ENCODE measurements at places on chromosomes 1 and 21.

DNA sequence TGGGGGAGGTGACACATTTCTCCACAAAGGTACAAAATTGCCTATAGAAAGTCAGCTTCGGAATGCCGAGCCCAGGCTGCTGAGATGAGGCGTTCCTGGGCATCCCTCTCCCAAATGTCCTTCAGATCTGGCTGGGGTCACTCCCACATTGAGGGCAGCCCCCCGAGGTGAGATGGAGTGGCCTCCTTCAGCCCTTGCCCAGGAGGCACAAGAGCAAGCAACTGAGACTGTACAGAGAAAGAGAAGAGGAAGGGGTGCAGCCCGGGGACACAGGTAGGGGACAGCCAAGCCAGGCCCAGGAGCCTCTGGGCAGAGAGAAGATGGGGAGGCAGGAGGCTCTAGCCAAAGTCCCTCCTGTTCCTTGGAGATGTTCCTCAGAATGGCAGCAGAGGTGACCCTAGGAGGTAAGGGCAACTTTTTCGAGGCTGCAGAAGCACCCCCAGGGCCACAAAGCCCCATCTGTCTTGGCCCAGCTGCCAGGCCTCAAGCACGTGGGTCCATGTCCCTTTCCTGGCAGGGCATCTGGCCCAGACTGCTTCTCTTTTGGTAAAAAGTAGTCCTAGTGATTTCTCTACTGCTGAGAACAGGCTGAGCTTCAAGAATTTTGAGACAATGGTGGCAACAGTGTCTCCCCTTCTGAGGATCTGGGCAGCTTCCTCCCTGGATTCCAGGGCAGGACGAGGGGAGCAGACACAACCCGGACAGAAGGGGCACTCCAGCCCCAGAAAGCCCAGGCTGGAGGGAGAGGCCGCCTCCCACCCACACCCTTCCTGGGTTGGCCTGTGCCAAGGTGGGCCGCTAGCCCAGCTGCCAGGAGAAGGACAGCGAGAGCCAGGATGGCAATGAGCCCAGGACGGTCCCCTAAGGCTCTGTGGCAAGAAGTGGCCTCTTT is 68.0 kb downstream of the LRRN2 start:
- peak; percentile 53 for DNase-seq

GRCh38 chr1:165235155-165235776 is 121.2 kb downstream of the LMX1A start:
- DNase-seq = no peak

- no peak for DNase-seq
These were observed 28.0 kb downstream of the LYPLAL1 start for GRCh38 chr1:219201656-219202055.

DNA sequence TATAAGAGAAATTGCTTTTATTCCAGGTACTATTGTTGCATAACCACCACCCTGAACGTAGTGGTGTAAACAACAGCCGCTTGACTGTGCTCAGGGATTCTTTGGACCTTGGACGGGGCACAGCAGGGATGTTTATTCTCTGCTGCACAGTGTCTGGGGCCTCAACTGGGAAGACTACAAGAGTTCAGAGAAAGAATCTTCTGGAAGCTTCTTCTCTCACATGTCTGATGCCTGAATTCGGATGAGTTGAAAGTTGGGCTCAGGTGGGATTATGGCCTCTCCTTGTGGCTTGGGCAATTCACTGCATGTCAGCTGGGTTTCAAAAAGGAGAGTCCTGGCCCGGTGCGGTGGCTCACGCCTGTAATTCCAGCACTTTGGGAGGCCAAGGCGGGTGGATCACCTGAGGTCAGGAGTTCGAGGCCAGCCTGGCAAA is 19.0 kb upstream of the SSBP3 start:
- no peak for DNase-seq
